AG04450 (cell line): ENCODE measurements at places on chromosomes 3 and 15.

DNA sequence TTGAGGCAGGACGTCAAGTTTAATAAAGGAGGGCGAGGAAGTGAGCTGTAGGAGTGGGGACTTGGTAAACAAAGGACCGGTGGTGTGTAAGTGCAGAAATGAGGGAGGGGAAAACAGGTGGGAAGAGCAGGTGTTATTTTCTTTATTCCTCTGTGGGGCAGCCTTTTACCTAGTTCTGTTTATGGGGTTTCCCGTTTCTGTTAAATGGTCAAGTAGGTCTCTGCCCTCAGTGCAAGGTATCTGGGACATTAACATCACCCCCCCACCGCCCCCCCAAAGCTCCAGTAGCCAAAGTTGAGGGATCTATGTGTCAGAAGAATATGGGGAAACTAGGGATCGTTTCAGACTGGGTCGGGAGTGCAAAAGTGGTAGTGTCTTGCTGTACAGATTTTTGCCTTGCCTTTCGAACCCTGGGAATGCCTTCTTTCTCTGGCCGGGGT lies 893 bp downstream of the MGA start:
- DNase-seq: no peak

DNA sequence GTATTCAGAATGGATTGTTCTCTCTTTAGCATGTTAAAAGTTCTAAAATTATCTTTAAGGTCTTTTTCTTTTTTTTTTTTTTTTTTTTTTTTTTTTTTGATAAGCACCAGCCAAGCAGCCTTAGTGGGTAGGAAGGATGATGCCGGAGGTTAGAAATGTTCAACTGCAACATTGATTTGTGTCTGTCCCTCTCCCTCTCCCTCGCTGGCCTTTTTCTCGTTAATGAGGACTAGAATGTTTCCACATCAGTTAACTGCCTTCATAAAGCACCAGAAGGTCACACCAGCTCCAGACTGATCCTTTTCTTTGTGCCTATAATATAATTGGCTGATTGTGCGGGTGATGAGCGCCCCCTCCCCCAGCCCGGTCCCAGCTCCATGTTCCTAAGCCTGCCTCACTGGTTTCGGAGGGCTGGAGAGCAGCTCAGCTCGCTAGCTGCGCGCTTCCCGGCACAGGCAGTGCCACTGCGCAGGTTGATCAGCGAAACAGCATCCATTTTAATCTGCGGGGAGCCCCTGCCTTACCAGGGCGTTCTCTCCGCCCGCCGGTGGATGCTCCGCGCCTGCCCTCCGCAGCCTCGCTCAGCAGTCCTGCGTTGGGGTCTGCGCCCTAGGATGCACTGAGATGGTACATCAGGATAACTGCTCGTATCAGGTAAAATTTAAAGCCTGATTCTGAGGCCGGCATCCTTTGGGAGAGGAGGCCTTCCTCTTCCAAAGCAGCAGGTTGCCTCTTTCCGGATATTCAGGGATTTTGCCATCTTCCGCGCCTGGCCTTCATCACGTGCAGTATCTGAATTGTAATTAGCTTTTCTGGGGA lies 148.9 kb upstream of the IL12A start:
- DNase-seq: no peak

DNA sequence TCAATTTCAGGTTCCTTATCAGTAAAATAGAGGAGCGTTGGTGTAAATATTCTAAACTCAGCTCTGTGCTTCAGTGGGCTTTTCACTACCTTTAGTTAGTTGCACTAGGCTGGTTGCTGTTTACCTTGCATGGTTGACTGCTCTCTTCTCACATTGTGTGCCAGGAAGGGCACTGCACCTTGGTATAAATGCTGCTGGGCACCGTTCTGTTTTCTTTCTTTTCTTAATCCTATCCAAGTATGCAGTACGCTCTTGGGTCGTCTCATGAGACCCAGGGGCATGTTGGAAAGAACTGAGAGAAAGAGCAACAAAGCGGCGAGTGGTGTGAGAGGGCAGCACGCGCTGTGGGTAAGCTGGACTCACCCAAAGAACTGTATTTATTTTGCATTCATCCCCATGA lies 22.4 kb downstream of the KCNMB2 start:
- no peak for DNase-seq

GRCh38 chr3:58173669-58174398 lies 36.9 kb downstream of the DNASE1L3 start:
- DNase-seq: no peak

- no peak for DNase-seq
These were observed 239.1 kb downstream of the ISL2 start for GRCh38 chr15:76575679-76576078.

DNA sequence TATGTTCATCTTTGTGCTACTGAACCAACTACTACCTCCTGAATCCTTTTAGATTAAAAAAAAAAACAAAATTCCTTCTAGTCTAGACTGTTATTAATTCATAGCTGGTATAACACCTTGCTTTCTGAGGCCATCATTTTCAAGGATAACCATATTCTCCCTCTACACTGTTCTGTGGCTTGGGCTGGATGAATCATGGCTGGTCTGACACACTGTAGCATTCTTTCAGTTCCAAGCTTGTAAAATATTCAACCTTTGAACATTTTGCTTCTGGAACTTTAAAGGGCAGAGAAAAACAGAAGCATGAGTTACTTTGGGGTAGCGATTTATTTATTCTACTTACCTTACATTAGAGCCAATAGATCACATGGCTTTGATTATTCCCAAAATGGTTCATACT lies 7.6 kb downstream of the HSPBAP1 start:
- DNase-seq: no peak
